ENCODE measurements at places on chromosomes 1 and 21.

DNA sequence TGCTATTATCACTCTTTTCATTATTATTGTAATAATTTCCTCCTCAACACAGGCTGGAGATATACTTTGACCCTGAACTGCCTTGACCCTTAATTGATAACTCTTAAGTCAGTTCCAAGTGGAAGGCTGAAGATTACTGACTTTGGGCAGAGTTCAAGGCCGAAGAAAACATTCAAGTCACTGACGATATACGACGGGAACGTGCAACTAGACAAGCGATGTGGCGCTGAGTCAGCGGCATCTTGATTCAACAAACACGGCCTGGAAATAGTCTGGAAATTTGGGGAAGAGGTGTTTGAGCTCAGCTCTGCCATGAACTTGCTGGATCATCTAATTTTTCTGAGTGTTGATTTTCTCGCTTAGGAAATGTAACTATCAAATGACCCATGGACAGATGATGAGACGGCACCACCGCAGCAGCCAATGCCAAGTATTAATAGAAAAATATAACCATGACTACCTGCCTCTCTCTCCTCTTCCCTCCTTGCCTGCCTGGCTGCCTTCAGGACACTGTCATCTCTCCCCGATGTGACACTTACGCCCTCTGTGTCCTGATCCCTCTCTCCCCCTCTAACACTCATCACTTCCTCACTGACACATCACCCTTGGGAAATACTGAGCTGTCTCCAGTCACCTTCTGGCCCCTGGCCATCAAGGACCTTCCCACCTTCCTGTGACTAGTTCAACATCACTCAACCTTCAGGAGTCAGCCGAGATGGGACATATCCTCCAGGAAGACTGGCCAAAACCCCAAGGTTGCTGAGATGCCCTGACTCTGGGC lies 49.4 kb downstream of the TMCO4 start:
- no peak for DNase-seq

- DNase-seq = no peak
These were observed 13.2 kb upstream of the SDHB start for GRCh38 chr1:17067069-17067426.

- DNase-seq = peak; percentile 5
These were observed 406 bp downstream of the KIAA0040 start for GRCh38 chr1:175192111-175192629.

DNA sequence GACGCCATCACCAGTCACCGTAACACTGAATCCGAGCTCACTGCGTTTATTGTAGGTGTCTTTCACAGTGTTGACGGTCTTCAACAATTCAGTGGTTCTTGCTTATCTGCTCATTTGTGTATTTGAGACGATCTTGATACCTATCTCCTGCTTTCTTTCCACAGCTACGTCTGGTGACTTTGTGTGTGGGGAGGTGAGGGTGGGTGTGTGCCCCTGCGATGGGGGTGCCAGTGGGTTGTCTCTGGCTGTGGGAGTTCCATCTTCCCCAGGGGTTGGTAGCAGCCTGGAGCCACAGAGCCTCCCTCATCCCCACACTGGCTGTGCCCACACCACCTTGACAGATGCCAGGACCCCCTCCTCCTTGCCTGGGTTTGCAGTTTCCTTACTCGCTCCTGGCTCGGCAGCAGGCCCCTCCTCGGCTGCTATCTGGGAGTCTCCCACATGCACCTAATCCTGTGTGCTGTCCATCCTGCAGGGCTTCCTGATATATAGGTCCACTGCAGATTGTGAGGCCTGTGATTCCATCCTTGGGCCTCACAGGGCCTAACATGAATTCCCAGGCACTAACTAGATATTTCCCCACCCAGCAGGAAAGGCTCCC lies 6.3 kb upstream of the PARP1 start:
- DNase-seq = no peak

- no peak for DNase-seq
These were observed 1.3 kb upstream of the RC3H1 start for GRCh38 chr1:174023440-174023839.

DNA sequence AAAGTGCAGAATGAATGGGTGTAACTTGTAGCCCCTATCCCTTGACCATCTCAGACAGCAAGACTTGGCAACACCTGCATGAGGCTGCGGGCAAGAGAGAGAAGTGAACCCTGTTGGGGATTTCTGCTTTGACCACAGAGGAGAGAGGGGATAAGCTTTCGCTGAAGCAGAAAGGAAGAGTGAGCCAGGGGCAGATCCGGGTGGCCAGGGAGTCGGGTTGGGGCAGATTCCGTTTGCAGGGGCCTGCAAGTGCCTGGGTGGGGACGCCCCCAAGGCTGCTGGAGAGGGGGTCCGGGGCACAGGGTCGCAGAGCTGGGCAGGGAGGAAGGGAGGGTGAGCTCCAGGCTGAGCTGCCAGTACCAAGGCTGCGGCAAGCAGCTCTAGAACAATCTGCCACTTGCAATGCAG lies 25.3 kb upstream of the PIK3CD start:
- no peak for DNase-seq

DNA sequence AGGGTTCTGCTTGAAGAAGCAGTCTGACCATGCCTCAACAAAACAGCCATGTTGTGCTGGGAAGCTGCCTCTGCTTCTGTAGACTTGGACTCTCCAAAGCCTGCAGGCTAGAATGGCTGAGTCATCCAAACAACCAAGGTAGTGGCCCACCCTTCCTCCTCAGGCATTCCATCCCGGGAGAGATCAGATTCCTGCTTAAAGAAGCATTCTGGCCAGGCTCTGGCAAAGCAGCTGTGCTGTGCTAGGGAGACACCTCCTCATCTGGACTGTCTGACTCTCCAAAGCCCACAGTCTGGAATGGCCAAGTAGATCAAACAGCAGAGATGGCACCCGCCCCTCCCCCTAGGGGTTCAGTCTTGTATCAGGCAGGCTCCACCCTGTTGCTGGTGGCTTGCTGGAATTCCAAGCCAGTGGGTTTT lies 38.3 kb upstream of the F3 start:
- no peak for DNase-seq

GRCh38 chr1:151156515-151156819 lies at the start of gene TNFAIP8L2:
Gene TNFAIP8L2, plus strand, starts transcription at chr1:151156649. Its CDS starts 2,049 bp downstream, at chr1:151158698.
- DNase-seq = no peak

DNA sequence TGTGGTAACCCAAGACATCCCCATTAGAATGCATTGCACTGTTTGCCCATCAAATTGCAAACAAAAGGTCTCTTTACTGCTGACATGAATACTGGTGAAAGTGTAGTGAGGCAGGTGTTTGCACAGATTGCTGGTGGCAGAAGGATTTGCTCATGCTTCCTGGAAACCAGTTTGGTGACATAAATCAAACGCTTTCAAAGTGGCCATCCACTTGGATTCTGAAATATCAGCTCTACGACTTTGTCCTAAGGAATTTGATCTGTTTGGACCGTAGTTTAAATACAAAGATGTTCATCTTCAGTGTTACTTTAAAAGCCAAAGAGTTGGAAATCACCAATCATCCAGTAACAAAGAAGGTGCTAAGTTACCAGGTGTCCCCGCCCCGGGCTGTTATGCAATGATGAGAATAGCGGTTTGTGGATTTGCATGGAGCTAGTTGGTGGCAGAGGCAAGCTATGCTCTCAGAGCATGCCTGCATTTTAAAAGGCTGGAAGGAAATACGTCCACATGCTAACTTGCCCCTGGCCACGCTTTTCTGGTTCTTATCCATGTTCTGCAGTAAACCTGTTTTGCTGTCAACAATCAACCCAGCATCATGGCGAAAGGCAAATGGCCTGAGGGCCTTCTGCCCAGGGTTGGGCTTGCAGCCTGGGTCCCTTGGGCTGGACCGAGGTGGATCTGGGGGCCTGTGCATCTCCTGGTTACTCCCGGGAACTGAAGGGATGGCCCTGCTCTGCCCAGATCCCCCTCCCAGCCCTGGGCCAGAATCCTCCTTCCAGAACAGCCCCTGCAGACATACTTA lies 49.2 kb downstream of the UMODL1 start:
- DNase-seq = peak; percentile 26

- no peak for DNase-seq
These were observed 36.0 kb downstream of the CENPF start for GRCh38 chr1:214638997-214639396.

DNA sequence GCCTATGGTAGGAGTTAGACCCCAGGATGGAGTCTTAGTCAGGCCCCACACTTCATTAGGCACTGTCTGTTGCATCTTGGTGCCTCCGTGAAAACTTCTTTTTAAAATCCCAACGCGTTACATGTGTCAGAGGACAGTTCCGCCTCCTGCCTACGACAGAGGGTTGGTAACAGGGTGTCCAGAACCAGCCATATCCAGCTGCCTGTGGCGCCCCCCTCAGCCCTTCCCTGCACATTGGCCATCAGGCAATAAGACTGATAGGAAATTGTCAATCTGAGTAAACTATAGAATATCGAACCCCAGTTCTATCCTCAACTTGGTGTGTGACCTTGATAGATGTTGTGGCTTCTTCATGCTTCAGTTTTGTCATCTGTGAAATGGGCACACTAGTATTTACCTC lies 108.6 kb upstream of the CSF3R start:
- DNase-seq = peak; percentile 35

DNA sequence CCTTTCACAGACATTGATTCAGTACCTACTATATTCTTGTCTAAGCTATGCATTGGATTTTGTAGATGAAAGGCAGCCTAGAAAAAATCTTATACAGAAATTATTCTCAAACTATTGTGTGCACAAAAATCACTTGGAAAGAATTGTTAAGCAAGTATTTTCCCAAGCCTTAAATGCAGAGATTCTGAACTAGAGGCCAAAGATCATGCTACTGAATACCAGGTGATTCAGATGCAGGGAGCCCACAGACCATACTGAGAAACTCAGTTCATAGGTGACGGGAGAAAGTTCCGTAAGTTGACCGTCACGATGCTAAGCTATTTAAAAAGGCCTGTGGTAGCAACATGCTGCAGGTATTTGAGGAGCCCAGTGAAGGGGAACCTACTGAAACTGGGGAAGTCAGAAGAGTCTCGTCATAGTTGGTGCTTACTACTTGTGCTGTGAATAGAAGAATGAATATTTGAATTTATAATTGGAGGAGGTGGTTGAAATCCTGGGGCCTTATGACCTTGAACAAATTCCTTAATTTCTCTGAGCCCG lies 150.8 kb downstream of the NFIA start:
- no peak for DNase-seq

GRCh38 chr1:24383381-24383940 lies 30.1 kb downstream of the STPG1 start:
- DNase-seq = no peak

GRCh38 chr1:39301606-39302005 lies 97.1 kb downstream of the MACF1 start:
- no peak for DNase-seq

DNA sequence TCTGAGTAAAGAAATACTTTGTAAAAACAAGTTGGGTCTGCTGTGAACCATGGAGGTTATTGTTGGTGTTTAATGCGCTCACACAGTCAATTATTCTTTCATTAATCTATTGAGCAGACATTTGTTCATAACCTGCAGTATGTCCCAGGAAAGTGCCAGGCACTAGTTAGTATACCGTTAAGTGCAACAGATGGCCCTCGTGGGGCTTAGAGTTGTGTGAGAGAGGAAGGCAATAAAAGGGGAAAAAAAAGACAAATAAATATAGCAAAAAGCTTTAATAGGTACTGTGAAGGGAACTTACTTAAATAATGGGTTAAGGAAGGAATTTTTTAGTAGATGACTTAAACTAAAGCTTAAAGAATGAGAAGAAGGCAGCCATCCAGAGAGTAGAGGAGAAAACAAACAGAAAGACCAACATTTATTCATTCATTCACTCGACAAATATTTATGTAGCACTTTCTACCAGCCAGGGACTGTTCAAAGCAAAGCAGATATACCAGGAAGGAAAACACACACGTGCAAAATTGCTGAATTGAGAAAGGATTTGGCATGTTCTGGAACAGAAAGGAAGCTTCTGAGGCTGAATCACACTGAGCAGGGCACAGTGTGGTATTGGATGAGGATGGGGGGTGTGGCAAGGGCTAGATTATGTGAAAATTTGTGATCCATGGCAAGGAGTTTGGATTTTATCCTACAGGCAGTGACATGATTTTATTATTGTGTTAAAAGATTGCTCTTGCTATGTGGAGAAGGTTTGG lies 296.1 kb upstream of the SGIP1 start:
- DNase-seq = no peak

- no peak for DNase-seq
These were observed 11.0 kb downstream of the GJA4 start for GRCh38 chr1:34803770-34804169.

GRCh38 chr1:27141266-27142003 lies 13.5 kb downstream of the SLC9A1 start:
- no peak for DNase-seq

- no peak for DNase-seq
These were observed 18.6 kb downstream of the NTPCR start for GRCh38 chr1:232968965-232969364.

- no peak for DNase-seq
These were observed 329.0 kb upstream of the DAB1 start for GRCh38 chr1:57752843-57753242.

DNA sequence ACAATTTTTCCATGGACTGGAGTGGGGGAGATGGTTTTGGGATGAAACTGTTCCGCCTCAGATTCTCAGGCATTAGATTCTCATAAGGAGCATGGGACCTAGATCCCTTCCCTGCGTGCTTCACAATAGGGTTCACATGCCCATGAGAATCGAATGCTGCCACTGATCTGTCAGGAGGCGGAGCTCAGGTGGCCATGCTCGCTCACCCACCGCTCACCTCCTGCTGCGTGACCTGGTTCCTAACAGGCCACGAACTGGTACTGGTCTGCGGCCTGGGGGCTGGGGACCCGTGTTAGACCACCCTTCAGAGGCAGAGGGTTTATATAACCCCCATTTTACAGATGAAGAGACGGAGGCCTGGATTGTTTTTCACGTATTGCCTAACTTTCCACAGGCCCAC lies 16.3 kb upstream of the SRSF4 start:
- no peak for DNase-seq

GRCh38 chr1:56404561-56405030 lies 174.8 kb downstream of the PLPP3 start:
- no peak for DNase-seq

GRCh38 chr1:118317842-118318614 lies 133.0 kb upstream of the SPAG17 start:
- no peak for DNase-seq

DNA sequence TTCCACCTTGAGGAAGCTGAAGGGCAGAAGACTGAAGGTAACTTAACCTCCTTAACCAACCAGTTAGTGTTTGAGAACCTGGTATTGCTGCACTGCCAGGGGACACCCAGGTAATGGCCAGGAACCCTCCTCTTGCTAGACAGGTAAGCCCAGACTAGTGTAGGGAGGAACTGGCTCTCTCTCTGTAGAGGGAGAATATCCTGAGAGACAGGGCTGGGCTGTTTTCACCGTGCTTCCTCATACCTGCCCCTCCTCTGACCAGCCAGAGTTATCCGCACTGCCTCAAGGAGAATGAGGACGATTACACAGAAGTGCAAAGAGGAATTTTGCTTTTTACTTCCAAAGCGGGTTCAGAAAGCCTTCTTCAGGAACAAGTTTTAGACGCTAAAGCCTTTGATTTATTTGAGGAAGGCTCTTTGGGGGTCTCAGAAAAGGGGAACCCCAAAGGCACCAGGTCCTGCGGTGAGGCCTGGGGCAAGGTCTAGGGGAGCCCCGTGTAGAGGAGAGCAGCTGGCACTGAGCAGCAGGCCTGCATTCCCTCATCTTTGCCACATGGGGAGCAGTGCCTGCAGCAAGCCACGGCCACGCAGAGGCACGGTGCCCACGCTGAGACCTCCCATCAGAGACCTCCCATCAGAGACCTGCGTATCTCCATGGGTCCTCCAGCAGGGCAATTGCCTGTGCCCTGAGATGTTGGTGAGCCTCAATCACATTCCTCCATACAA lies 13.5 kb downstream of the GNG4 start:
- no peak for DNase-seq

- peak; percentile 31 for DNase-seq
These were observed 1478.8 kb downstream of the NCAM2 start for GRCh38 chr21:22476726-22477646.

- DNase-seq = no peak
These were observed 20.3 kb downstream of the RSPH1 start for GRCh38 chr21:42475526-42476387.

Data from NCI-H1694 treated with DMSO at 0.1 percent for 48 hours (cell line).